ENCODE measurements at places on chromosomes 3 and 15.
A peak's percentile ranks its signal among the peaks of the same experiment; 100 is the strongest.

- no peak for DNase-seq
Observed at GRCh38 chr3:14245822-14246221, 67.2 kb downstream of the LSM3 start.

DNA sequence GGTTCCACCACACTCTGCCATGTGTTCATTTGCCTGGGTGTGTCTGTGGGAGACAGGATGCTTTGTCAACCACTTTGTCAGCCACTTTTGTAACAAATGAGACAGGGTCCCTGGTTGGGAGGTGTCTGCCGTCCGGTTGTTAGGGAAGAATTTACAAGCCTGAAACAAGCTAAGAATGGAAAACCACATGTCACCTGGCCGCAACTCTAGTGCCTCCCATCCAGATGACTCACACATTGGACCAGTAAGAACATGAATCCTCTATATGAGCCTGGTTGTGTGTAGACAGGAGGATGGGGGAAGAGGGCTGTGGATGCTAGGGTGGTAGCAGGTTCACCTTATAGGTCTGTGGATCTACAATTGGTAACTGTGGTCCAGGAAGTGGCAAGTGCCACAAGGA lies 335.3 kb downstream of the CLSTN2 start:
- no peak for DNase-seq

DNA sequence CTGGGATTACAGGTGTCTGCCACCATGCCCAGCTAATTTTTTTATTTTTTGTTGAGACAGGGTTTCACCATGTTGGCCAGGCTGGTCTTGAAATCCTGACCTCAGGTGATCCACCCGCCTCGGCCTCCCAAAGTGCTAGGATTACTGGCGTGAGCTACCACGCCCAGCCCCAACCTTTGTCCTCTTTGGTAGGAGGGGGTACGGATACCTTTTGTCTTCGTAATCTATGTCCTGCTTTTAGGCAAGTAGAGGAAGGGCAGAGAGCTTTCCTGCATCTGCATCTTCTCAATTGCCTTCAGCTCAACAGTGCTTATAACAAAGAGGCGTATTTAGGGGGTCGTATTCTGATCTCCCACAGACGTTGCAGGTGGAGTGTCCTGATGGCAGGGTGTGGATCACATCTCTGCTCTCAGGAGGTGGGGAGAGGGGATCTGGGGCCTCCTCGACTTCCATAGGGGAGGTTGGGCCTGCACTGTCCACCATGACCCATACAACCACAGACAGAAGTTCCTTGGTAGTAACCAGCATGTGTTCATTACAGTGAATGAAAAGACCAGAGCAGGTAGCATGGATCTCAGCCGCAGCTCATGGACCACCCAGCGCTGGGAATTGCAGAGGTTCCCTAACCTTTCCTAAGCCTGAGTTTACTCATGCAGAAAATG lies 21.4 kb upstream of the KCTD6 start:
- DNase-seq: no peak

DNA sequence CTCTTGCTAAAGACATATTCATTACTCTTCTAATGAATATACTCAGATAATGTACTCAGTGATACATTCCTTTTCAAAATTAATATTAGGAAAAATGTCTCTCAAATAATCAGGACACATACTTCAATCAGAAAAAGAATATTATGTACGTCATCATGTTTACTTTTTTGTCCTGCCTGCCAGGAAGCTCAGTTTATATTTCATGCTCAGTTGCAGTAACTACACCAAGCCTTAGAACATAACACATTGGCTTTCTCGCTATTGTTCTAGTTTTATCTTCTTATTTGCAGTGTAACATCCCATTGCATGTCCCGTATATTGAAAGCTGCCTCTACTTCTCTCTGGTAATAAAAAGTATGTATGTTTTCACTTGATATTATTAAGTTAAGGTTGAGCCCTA lies 181.5 kb upstream of the LPP start:
- no peak for DNase-seq

DNA sequence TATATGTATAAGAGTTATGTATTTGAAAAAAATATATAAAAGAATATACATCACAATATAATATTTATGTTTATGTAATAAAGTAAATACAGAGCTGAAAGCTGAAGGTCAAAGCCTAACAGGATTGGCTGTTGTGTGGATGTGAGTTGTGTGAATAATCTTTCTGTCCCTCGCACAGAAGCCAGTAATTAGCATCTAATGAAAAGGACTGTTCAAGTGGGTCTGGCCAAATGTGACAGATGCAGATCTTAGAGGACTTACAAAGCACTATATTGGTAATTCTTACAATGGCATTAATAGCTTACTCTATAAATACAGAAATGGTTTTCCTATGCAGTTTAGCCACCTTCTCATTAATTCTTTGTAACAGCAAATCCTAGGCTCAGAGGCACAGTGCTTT lies 2.4 kb downstream of the MKRN3 start:
- no peak for DNase-seq

DNA sequence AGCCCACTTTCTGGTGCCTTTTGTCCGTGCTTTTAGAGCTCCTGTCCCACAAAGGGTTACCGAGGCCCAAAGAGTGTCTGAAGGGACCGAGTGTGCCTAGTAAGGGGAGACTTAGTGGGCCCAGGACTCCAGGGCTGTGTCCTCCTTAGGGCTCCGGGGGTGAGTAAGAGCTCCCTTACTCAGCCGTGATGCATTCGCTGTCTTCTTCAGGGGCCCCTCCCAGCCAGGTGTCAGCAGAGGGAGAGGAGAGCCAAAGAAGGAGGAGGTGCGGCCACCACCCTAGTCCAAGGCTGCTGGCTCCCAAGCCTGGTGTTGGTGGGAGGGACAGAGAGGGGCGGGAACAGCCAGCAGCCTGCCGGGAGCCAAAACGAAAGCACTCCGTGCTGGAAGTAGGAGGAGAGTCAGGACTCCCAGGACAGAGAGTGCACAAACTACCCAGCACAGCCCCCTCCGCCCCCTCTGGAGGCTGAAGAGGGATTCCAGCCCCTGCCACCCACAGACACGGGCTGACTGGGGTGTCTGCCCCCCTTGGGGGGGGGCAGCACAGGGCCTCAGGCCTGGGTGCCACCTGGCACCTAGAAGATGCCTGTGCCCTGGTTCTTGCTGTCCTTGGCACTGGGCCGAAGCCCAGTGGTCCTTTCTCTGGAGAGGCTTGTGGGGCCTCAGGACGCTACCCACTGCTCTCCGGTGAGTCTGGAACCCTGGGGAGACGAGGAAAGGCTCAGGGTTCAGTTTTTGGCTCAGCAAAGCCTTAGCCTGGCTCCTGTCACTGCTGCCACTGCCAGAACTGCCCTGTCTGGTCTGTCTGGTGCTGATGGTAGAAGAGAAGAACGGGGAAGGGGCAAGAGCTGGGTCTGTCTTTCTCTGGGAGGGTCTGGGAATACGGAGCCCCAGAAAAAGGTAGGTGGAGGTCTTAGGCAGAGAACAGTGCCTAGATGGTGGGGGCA lies at the start of gene IL17RC:
TSS of gene IL17RC (plus strand) at position 365 of the 947 bp plus-strand sequence. CDS start at position 583, 218 bp downstream.
- peak; percentile 54 for DNase-seq

DNA sequence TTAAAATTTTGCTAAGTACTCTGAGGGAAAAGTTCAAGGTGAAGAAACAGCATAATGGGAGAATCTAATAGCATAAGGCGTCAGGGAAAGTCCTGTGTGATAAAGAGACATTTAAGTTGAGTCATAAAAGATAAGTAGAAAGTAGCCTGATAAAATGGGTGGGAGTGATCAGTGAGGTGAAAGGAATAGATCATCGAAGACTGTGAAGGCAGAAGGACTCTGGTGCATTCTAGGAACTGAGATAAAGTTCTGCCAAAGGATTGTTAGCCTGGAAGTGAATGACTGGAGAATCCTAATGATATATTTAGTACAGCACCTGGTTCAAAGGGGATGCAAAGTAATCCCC lies 149.9 kb downstream of the CFAP20DC start:
- DNase-seq: no peak

GRCh38 chr3:33217866-33218445 lies 654 bp downstream of the SUSD5 start:
- DNase-seq: peak; percentile 18

DNA sequence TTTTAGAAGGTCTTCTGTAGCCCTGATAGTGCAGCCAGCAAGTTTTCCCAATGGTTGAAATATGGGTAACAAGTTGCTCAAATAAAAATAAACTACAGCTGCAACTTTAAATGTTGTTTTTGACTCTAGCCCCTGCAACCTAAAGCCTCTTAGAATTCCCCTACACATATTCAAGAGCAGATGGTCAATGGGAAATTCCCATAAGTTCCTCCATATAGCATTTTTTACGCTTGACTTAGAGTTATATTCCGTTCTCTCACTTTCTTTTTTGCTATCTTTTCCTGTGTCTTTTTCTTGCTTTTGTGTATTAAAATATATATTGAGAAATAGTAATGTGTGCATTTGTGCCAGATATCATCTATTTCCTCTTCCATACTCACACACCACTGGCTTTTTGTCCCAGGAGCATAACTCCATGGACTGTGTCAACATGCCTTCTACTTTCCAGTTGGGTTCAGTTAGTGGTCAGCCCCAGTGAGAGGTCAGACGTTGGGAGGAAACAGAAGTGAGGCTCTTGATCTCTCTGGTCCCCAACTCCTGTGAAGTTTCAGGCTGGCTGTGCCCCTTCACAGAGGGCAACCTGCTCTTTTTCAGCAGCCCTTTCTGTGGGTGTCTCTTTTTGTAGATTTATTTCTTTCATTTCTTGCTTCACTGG lies 63.3 kb upstream of the TP63 start:
- DNase-seq: no peak

DNA sequence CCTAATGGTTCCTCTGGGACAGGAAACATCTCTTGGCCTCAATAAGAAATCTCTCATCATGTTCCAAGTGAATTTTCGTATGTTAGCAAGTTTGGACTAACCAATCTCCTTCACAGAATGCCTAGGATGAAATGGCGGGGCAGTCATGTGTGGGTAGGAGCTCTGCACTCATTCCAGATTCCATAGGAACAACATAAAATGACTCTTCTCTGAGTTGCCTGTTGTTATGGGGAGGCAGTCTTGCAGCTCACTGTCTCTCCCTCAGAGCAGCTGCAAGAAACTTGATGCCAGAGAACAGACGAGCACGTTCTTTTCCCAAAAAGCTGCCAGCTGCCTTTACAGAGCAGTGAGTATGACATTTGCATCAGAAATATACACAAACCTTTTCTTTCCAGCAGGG lies 34.1 kb downstream of the SPATA12 start:
- DNase-seq: no peak

DNA sequence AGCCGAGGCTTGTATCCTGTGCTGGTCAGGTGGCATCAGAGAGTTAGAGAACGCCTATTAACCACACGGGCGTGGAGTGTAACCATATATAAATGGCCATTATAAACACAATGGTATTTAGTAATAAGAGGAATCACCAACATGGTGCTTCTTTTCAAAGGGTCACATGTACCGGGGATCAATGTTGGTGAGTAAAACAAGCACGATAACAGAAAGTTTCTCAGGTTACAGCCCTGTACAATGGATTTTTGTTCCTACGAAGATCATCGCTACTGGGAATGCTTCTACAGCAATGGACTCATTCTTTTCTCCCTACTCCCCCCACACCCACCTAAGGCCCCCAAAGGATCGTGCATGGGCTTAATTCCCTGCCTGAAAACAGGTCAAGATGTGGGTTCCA lies 42.5 kb downstream of the MEIS2 start:
- no peak for DNase-seq

- DNase-seq: no peak
Observed at GRCh38 chr3:179688850-179689249, 36.0 kb downstream of the USP13 start.

GRCh38 chr3:193230610-193231009 lies 10.4 kb upstream of the PLAAT1 start:
- no peak for DNase-seq

DNA sequence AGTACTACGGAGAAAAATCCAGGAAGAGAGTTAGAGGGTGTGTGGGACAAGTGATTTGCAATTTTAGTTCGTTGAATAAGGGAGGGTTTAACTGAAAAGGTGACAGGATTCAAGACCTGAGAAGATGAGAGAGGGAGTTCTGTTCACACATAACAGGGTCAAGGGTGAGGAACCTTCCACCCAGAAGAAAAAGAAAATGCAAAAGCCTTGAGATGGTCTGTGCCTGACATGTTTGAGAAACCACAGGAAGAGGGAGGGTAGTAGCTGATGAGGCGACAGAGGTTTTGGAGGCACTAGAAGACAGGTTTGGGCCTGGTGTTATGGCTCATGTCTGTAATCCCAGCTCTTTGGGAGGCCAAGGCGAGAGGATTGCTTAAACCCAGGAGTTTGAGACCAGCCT lies 591 bp upstream of the SLC25A20 start:
- DNase-seq: no peak

- no peak for DNase-seq
Observed at GRCh38 chr3:136955813-136956212, 2.0 kb upstream of the IL20RB start.

DNA sequence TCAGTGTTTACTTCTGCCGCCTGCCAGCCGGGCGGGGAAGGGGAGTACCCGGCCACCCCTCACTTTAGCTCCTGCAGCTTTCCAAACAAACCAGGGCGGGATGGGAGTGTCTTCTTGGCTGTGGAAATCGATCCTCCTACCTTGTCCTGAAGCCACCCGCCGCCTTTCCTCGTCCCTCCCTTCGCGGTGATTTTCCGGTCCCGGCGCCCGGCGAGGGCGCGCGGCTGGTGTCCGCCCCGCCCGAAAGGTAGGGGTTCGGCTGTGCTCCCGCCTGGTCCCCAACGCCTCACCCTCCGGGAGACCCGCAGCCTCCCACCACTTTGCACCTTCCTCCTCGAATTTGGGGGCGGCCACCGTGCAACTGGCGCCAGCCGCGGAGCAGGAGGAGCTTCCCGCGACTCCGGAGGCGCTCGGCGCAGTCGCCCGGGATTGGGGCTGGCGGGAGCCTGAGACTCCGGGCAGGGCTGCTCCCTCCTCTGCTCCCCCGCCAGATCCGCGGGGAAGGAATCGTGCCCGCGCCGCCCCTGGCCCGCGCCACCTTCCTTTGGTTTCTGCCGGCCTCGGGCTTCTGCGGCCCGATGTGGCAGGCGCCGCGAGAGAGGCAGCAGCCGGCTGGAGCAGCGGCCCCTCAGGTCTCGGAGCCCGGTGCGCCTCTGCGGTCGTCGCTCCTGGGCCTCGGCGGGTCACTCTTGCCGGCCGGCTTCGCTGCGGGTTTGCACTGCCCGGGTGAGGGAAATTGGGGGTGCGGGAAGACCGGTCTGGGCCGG lies 30.7 kb upstream of the ST3GAL6 start:
- DNase-seq: peak; percentile 46

DNA sequence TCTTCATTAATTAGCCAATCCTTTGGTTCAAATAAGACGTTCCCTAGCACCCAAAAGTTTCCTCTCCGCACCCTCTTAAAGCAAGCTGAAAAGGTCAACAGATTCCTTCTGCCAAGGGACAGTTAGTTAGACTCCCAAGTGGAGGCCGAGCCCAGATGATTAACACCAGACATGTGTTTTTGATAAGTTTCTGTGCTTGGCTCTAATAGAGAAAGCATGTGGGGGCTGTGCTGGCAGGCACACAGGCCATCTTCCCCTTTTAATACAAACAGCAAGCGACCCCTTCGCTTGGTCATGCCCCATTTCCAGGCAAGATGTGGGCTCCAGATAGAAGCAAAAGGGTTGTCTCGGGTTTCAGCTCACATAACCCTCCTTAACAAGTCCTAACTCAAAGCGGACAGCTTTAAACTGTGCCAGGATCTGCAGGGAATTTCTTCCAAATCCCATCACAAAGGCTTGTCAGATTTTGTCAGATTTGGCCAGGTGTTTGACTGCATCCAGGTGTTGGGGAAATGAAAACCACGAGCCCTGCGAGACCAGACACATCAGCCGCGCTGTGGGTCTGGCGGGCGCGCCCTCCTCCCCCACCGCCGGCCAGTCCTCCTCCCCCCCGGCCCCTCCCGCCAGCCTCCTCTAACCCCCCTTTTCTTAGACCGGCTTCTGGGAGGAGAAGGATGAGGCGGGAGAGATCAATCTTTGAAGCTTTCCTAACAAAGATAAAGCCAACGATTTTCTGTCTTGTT lies 3.3 kb downstream of the HES1 start:
- peak; percentile 63 for DNase-seq
